ENCODE measurements at places on chromosomes 2 and 18.

DNA sequence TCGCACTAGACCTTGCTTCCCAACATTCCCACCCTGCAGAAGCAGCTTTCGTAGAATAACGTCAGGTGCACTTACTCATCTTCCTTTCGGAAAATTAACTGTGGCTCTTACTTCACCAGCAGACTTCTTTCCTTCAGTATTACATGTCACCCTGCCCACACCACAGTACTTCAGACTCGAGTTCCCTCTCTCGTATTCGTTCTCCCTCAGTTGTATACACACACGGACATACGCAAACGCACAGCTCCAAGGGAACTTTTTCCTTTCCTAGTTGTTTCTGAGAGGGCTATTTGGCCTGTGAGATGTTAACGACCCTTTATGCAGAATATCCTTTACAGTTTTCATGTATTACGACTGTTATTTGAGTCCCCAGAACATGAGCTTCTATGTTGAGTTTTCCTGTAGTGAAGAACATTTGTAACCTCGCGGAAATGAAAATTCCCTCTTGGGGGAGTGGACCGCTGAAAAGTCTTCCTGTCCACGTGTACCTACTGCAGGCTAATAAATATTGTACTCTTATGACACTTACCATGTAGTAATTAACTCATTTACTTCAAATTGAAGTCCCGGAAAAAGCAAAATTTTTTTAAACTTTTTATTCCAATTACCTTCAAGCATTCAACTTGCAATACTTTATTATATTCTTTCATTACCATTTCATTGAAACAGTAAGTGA is 908 bp downstream of the ERLEC1 start:
- no peak for DNase-seq

- no peak for DNase-seq
These were observed 119.6 kb downstream of the LCLAT1 start for GRCh38 chr2:30566631-30567030.

- DNase-seq, result no peak
These were observed 157.4 kb downstream of the TAF4B start for GRCh38 chr18:26383454-26384270.

DNA sequence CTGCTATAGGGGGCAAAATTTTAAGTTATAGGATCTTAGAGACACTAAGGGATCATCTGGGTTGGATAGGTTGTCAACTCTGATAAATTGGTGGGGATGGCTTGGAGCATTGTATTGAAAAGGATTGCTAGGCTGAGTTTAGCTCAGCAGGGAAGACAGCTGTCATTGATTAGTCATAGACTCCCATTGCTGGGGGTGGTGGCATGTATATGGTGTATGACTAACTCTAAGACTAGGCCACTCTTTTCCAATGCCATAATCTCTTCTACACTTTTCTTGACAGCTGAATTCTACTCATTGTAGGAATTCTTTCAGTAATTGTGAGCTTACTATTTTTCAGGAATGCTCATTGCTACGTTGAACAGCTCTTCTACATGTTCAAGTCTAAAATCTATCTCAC is 81.3 kb upstream of the PELI1 start:
- DNase-seq, result no peak

DNA sequence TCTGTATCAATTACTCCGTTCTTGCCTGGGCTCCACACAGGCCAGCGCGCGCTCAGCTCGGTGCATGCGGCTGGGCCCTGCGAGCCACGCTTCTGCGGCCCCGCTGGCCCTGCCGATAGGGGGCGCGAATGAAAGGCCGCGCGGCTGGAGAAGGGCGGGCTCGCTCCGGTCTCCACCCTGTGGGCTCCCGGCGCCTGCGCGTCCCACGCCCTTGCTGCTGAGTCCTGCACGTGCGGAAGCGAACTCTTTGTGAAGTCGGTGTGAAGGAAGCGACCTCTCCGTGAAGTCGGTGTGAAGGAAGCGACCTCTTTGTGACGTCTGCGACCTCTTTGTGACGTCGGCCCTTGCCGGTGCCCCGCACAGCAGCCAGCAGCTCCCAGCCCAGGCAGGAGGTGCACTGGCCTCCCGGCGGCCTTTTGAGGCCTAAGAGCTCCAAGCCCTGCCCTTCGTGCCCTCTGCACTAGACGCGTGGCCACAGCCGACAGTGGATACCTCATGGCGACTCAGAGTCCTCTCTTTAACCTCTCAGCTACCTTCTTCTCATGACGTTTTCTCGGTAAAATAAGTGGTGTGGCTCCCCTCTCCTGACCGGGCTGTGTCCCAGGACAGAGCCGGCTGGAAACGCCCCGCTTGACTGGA is 391.9 kb upstream of the RAB6C start:
- no peak for DNase-seq

GRCh38 chr2:71166812-71167211 is 36.4 kb downstream of the MPHOSPH10 start:
- DNase-seq, result no peak

DNA sequence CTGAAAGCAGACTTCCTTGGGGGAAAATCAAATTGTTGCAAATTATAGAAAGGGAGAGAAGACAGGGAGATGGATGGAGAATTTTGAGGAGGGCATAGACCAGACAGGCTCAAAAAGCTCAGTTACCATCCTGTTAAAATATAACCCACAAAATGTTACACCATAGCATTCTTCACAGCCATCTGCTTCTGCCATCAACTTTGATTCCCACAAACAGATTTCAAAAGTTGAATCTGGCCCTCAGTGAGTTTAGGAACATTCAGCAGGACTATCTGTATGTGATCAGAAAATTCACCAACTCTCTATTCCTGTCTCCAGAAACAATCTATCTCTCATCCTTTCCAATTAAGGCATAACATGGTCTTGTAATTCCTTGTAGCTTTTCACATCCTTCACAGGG is 159.8 kb upstream of the CCDC68 start:
- DNase-seq, result no peak

GRCh38 chr2:96873651-96874096 is 3.8 kb upstream of the SEMA4C start:
- DNase-seq, result no peak

- DNase-seq, result no peak
These were observed 69.6 kb downstream of the THNSL2 start for GRCh38 chr2:88239781-88240180.

DNA sequence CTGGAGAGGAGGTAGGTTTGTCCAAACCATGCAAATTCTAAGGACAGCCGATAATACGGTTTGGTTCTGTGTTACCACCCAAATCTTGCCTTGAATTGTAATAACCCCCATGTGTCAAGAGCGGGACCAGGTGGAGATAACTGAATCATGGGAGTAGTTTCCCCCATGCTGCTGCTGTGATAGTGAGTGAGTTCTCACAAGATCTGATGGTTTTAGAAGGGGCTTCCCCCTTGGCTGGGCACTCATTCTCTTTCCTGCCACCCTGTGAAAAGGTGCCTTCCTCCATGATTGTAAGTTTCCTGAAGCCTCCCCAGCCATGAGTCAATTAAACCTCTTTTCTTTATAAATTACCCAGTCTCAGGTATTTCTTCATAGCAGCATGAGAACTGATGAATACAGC is 295.2 kb downstream of the NBAS start:
- DNase-seq, result no peak

DNA sequence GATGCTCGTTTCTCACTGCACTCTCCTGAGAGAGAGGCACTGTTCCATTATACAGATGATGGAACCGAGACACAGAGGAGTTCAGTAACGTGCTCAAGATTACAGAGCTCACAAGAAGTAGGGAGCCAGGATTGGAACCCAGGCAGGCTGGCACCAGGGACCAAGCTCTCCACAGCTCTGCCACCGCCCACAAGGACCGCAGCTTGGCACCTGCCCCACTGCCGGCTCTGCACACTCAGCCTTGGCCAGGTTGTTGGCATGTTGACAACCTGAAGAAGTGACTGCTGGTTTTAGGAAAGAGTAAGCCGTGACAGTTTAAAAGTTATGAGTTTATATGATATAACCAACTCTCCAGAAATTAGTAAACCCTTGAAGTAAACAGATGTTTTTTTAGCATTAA is 48.0 kb upstream of the ITM2C start:
- no peak for DNase-seq

DNA sequence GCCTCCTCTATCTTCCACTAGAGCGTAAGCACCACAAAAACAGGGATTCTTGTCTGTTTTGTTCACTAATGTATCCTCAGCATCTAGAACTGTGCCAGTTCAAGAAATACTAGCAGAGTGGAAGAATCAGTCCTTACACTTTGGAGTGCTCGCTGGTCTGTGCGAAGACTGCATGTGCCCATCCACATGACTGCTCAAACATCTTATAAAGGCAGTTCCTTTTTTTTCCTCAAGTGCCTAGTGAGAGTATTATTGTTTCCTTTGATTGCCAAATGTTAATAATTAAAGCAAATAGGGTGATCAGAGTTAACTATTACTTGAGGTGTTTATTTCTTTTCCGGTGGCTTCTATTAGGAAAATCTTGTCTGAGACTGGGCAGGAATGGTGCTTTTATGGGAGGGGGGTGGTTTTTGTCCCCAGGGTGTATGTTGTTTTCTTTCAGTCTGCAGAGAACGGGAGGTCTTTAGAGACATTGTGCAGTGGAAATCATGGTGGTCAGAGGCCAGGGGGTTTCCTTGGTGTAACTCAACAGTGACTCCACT is 45.6 kb upstream of the ITGB6 start:
- no peak for DNase-seq

- DNase-seq, result no peak
These were observed 235.8 kb downstream of the TPGS2 start for GRCh38 chr18:36593001-36593400.

DNA sequence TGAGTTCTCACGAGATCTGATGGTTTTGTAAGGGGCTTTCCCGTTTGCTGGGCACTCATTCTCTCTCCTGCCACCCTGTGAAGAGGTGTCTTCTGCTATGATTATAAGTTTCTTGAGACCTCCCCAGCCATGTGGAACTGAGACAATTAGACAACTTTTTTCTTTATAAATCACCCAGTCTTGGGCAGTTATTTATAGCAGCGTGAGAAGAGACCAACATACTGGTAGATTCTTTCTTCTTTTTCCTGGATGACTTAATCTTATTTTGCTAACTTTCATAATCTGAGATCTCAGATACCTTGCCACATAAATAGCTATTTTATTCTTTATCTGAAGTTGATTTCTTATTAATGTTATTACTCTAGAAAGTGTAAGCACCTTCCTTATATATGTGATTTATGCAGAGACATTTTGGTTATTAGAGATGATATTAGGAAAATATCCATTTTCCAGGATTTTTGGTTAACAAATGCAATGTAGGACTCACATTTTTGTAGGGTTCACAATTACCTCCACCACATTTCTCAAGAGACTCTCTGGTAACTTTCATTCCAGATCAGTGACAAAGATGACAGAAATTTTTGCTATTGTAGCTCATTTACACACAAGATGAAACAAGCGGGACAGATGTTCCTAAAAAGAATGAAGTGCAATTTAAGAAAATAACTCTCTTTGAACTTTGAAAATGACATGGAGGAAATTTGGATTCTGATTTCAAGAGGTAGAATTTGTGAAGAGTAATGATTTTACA is 97.9 kb upstream of the RND3 start:
- DNase-seq, result no peak

DNA sequence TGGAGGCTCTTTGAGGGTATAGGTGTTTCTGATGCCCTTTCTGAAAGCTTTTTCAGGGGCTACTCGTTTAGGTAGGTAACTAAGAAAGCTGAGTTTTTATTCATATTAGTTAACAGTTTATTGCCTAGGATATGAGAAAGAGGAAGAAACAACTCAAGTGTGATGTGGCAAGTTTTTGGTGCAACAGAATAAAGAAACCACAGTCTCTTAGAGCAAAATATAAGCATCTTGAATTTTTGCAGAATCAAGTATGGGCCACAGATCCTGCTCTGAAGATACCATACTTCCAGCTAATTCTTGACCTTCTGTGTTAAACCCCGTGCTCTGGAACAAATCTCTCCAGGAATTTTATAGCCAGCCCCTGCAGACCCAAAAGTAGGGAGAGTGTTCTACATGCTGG is 147.7 kb upstream of the SLC1A4 start:
- no peak for DNase-seq

DNA sequence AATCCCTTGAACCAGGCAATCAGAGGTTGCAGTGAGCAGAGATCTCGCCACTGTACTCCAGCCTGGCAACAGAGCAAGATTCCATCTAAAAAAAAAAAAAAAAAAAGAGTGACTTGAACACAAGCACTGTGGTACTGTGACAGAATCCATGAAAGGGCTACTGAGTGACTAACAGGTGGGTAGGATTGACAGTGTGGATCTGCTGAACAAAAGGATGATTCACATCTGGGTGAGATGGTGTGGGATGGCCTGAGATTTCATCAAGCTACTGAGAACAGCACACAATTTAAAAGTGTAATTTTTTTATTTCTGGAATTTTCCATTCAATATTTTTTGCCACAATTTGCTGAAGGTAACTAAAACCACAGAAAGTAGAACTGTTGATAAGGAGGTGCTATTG is 13.3 kb upstream of the SP3 start:
- DNase-seq, result no peak

- no peak for DNase-seq
These were observed 67.3 kb downstream of the SNORC start for GRCh38 chr2:232937278-232937906.

DNA sequence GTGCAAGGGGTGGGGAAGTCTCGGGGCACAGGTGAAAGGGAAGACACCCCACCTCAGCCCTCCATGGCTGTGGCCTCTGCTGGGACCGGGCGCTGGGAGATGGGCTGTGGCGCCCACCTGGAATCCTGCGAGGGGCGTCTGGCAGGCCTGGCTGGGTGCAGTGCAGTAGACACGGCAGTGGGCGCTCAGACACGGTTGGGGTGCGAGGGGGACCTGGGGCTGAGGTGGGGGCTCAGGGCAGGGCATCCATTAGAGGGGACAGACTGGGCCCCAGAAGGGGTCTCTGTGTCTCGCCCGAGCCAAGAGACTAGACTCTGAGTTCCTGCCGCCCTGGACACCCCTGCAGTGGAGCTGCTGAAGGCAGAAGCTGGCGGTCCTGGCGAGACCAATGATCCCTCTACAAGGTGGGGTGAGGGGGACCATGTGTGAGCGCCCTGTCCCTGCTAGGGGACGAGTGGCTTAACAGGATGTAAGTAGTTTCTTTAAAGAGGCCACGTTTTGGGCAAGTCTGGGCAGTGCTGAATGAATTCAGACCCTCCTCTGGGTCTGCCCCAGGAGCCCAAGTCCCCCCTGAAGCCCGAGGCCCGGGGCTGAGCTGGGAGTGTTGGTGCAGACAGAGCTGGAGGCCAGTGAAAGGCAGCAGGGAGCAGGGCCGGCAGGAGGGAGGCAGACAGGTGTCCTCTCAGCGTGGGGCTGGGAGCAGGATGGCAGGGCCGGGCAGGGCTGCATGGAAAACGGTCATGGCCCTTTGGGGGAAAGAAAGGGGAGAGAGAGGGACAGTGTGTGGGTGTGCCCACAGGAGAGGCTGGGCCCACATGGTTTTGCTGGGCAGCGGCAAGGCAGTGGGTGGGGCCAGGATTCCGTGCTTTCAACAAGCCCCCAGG is 57.2 kb downstream of the HS6ST1 start:
- no peak for DNase-seq

- no peak for DNase-seq
These were observed 88.1 kb upstream of the MAP4K4 start for GRCh38 chr2:101609433-101609832.

- no peak for DNase-seq
These were observed 437.8 kb downstream of the ZNF521 start for GRCh38 chr18:24914171-24914525.

- no peak for DNase-seq
These were observed 1305.0 kb upstream of the NRXN1 start for GRCh38 chr2:52336951-52337350.

Data from GM06990 (cell line).